Thymus (tissue), 14 donors: ENCODE measurements at places on chromosomes 2 and 18. TPM values are rescaled to one million over a fixed set of nuclear protein-coding genes. Genes with fewer than 3 reads are reported as not detected.

SCN2A gene
- 0.09 TPM for polyA plus RNA-seq

ITGA4 gene
- polyA plus RNA-seq = 40.3 TPM

MOCOS gene
- 2.5 TPM for polyA plus RNA-seq

LIMS3 gene
- polyA plus RNA-seq = 0.59 TPM

ACTR2 gene
- 166 TPM for polyA plus RNA-seq

FEV gene
- polyA plus RNA-seq = 0.02 TPM

DNA sequence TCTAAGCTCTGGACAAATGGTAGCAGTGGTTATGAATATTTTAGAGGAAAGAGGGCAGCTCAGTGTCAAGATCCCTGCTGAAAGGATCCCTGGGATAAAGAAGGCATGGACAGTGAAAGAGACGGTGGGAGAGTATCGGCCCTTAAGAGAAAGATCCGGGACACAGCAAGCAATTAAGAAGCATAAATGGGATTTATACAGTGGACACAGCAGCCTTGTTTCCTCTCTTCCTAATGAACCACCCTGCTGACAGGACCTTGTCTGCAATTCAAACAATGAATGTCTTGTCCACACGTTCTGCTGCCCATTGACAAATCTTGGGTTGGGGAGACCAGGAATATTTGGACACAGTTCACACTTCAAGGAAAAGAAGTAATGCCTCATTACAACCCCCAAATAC is 16.5 kb downstream of the CPLX4 start:
- H3K27ac ChIP-seq = no peak overlapping the region
- H3K27me3 ChIP-seq = no peaks in the 10 kb centered on the region
- H3K4me3 ChIP-seq = no peak overlapping the region

DNA sequence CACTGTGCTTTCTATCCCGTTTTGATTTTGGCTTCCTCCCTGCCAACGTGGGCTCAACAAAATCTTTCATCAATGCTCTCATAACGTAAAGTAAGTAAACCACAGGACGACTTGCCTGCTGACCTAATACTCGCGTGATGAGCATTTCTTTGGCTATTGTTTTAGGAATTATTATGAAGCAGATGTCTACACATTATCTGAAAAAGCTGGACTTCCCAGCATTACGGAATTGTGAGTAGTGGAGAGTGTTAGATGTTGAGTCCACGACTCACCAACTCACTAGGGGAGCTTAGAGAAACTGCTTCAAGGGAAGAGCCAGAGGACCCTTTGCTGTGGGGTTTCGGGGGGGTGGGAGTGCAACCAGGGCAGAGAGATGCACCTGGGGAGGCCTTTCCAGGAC is 21.9 kb downstream of the HJURP start:
- no peak overlapping the region for H3K27ac ChIP-seq
- H3K4me1 ChIP-seq = peaks cover 3% of the 10 kb centered on the region
- H3K36me3 ChIP-seq = peaks cover 40% of the 10 kb centered on the region
- no peak overlapping the region for H3K4me3 ChIP-seq
- H3K27me3 ChIP-seq = no peaks in the 10 kb centered on the region

DNA sequence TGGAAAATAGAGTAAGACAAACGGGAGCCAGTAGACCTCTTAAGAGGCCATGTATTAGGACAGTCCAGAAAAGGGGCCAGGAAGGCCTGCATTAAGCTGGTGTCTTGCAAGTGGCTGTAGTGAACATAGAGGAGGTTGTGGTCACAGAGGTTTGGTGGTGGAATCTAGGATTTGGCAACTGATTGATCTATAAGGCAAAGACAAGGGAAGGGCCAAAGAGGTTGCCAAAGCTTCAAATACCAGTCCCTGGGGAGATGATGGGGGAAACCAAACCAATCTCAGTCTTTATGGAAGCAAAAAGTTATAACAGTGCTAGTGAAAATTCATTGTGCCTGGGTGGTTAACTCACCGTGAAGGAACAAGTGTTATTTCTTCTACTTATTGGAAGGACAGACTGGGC is 28.7 kb upstream of the RTN4 start:
- H3K4me3 ChIP-seq = no peak overlapping the region
- no peak overlapping the region for H3K27ac ChIP-seq
- H3K36me3 ChIP-seq = no peaks in the 10 kb centered on the region
- H3K27me3 ChIP-seq = no peaks in the 10 kb centered on the region
- H3K4me1 ChIP-seq = no peaks in the 10 kb centered on the region

DNA sequence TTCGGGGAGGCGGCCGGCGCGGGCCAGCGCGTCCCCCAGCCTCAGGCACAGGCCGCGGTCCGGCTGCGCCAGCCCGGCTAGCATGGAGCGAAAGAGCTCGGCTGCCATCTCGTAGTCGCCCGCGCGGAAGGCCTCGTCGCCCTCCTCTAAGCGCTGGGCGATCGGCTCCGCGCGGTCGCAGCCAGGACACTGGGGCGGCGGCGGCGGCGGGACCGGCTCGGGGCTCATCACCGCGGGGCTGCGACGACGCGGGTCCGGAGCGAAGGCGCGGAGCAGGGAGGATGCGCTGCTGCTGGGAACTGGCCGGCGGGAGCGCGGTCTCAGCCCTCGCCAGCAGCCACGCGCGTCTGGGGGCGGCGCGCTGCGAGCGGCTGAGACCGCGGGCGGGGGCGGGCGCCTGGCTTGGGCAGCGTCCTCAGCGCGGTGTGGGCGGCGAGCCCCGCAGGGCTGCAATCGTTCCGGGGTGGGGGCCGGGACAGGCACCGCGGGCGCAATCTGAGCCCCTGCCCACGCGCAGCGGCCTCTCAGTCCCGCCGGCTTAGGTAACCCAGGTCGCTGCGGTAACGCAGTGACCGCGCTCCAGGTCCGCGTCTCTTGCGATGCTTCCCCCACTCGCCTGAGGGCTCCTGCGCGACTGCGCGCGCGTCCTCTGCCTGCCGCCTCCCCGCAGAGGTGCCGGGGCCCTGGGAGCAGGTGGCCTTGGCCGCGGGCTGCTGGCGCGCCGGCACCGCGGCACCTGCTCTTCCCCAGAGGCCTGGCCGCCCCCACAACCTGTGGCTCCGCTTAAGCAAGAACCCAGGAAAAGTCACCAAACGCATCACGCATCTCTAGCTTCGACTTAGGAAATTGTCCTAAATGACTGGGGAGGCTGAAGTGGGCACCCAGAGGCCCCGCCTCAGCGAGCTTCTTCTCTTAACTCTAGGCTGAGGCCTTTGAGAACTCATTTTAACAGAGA is at the start of gene LONRF2:
LONRF2 (minus strand) TSS at position 636 of the 955 bp plus-strand sequence; CDS start at position 228, 408 bp downstream.
- peak within 1 kb of the TSS; percentile 44 for H3K4me3 ChIP-seq
- H3K27me3 ChIP-seq = peaks cover 77% of the 10 kb centered on the region
- H3K27ac ChIP-seq = no peak within 1 kb of the TSS

GRCh38 chr2:69740502-69740951 is 1.4 kb upstream of the ANXA4 start:
- no peak overlapping the region for H3K27ac ChIP-seq
- H3K4me1 ChIP-seq = peaks cover 6% of the 10 kb centered on the region
- no peaks in the 10 kb centered on the region for H3K36me3 ChIP-seq
- no peaks in the 10 kb centered on the region for H3K27me3 ChIP-seq
- H3K4me3 ChIP-seq = no peak overlapping the region

- H3K36me3 ChIP-seq = peaks cover 14% of the 10 kb centered on the region
- no peaks in the 10 kb centered on the region for H3K27me3 ChIP-seq
- H3K4me1 ChIP-seq = no peaks in the 10 kb centered on the region
- no peak overlapping the region for H3K27ac ChIP-seq
Measured at GRCh38 chr18:74261053-74261713, 30.6 kb downstream of the CYB5A start.

DNA sequence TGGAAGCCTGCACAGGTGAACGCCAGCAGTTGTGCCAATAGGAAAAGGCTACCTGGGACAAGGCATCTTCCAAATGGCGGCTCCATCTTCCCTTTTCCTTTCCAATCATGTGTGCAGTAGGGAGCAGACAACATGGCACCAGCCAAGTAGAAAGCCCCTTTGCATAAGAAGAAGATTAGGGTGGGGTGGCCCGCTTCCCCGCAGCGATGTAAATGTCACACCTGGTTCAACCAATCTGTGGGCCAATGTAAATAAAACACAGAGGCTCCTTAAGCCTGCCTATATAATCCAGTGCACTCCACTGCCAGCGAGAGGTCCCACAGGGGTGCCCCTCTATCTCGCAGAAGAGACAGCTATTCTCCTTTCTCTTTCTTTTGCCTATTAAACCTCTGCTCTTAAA is 468.4 kb upstream of the CRIM1 start:
- H3K4me1 ChIP-seq = no peaks in the 10 kb centered on the region
- no peak for DNase-seq
- no peak overlapping the region for H3K27ac ChIP-seq
- no peak overlapping the region for H3K4me3 ChIP-seq
- H3K36me3 ChIP-seq = no peaks in the 10 kb centered on the region
- H3K27me3 ChIP-seq = no peaks in the 10 kb centered on the region

DNA sequence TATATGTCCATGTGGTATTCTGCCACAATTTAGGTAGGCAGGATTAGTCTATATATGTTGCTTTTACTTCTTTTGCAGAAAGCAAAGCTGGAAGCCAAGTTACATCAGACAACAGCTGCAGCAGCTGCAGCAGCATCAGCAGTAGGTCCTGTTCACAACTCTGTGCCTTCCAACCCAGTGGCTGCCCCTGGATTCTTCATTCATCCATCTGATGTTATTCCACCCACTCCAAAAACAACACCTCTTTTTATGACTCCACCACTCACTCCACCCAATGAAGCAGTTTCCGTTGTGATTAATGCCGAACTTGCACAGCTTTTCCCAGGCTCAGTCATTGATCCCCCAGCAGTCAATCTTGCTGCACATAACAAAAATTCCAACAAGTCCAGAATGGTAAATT is 107.6 kb downstream of the BIRC6 start:
- no peak overlapping the region for H3K4me3 ChIP-seq
- DNase-seq = no peak
- H3K4me1 ChIP-seq = no peaks in the 10 kb centered on the region
- H3K27me3 ChIP-seq = no peaks in the 10 kb centered on the region
- H3K36me3 ChIP-seq = peaks cover 37% of the 10 kb centered on the region

DNA sequence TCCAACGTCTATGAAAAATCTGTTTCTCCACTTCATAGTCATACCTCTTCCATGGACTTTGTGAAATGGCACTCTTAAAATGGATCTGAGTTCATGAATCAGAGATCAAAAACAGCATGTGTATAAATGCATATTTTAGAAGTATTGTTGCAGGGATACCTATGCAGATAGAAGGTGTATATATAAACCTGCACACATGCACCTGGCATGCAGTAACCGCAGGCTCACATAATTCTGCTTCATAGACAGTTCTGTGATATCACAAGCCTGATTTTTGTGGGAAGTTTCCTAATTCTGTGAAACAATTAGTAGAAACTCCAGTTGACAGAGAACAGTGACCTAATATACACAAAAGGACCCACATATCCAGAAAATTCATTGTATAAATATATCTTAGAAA is 421.7 kb downstream of the TGIF1 start:
- no peak overlapping the region for H3K4me3 ChIP-seq
- no peaks in the 10 kb centered on the region for H3K36me3 ChIP-seq
- H3K27ac ChIP-seq = no peak overlapping the region
- DNase-seq = no peak
- H3K4me1 ChIP-seq = no peaks in the 10 kb centered on the region
- no peaks in the 10 kb centered on the region for H3K27me3 ChIP-seq

DNA sequence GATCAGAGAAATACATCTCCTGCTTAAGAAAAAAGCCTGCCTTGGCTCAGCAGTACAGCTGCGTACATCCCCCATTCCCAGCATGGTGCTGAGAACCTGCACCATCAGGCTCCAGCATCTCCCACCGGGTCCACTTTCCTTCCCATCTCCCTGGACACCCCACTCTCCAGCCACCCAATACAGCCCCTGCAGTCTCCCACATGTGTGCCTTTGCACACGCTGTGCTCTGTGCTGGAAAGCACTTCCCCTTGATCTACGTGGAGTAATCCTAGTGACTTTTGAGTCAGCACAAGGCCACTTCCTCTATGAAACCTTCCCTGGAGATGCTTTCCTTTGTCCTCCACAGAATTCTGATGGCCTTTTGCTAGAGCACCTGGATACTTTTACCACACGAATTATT is 17.0 kb downstream of the STAT1 start:
- H3K4me1 ChIP-seq = no peaks in the 10 kb centered on the region
- no peaks in the 10 kb centered on the region for H3K27me3 ChIP-seq
- no peak overlapping the region for H3K4me3 ChIP-seq
- DNase-seq = no peak

- no peak overlapping the region for H3K27ac ChIP-seq
- no peaks in the 10 kb centered on the region for H3K36me3 ChIP-seq
- DNase-seq = no peak
- H3K4me3 ChIP-seq = peak overlapping the region; percentile 30
- H3K27me3 ChIP-seq = peaks cover 52% of the 10 kb centered on the region
Measured at GRCh38 chr2:119224391-119225104, 914 bp downstream of the STEAP3 start.

DNA sequence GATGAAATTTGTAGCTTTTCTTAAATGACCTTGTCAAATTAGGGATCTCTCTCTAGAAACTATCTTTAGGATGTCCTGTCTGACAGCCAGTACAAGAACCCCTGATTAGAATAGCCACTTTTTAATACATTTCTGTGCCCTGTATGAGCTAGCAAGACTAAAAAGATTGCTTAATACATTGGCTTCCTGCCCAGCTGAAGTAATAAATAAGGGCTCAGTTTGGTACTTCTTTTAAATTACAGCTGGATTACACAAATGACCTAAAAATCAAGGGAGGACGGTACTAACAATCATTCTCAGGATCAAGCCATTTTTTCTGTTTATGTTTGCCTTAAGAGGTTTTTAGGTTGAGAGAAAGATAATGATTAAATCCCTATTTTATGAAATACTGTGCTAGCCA is 11.6 kb upstream of the OLA1 start:
- no peaks in the 10 kb centered on the region for H3K4me1 ChIP-seq
- DNase-seq = no peak
- H3K27me3 ChIP-seq = no peaks in the 10 kb centered on the region
- no peak overlapping the region for H3K4me3 ChIP-seq

- H3K27me3 ChIP-seq = no peaks in the 10 kb centered on the region
- H3K36me3 ChIP-seq = no peaks in the 10 kb centered on the region
- H3K4me1 ChIP-seq = no peaks in the 10 kb centered on the region
- no peak overlapping the region for H3K4me3 ChIP-seq
- no peak overlapping the region for H3K27ac ChIP-seq
- DNase-seq = no peak
Measured at GRCh38 chr2:175737722-175738361, 264.2 kb downstream of the LNPK start.

DNA sequence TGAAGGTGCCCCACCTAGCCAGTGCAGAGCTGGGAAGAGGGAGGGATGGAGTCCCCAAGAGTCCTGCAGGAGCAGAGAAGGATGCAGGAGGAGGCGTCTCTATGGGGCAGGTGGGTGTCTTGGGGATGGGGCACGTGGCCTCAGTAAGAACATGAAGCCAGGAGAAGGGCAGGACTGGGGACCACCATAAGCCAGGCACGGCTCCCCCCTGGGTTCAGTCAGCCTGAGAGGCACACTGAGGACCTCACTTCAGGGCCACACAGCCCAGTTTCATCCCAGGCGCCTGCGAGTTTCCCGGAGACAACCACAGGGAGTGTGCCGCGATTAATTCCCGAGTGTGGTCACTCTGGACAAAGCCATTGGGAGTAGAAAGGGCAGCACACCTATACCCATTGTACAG is 120.3 kb downstream of the GYPC start:
- H3K36me3 ChIP-seq = no peaks in the 10 kb centered on the region
- no peak for DNase-seq
- H3K4me3 ChIP-seq = no peak overlapping the region
- no peak overlapping the region for H3K27ac ChIP-seq

GRCh38 chr2:166388481-166389070 is 12.8 kb upstream of the SCN9A start:
- H3K4me3 ChIP-seq = no peak overlapping the region
- no peaks in the 10 kb centered on the region for H3K36me3 ChIP-seq
- H3K4me1 ChIP-seq = no peaks in the 10 kb centered on the region
- H3K27ac ChIP-seq = no peak overlapping the region
